ENCODE measurements at places on chromosomes 6 and 20. TPM values are rescaled to one million over a fixed set of nuclear protein-coding genes. Genes with fewer than 3 reads are reported as not detected.

DNA sequence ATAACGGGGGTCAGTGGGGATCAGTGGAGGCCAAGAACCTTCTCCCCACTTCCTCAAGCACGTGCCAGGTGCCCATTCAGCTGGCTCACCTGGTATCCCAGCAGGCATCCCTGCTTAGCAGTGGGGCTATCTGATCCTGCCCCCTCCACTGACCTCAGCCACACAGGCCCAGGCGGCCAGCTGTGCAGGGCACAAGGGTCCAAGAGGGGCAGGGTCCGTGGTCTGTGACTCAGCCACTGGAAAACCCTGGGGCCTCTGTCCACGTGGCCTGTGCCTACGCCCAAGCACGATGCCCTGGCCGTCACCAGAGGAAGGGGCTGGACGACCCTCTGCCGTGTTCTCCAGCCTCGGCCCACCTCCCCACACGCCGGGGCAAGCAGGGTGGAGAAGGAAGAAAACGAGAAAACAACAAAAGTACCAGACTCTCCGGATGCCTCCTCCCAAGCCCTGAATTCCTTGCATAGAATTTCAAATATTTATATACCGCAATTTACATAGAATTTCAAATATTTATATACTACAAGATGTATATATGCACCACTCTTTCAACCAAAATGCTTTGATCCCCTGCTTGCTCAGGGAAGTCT is 12.1 kb downstream of the PXDC1 start:
- no peak for DNase-seq
- H3K4me1 ChIP-seq: peaks cover 9% of the 10 kb centered on the region
- no peak overlapping the region for H3K27ac ChIP-seq
- no peak overlapping the region for H3K4me3 ChIP-seq
- no peaks in the 10 kb centered on the region for H3K36me3 ChIP-seq
- H3K27me3 ChIP-seq: peaks cover 16% of the 10 kb centered on the region

DNA sequence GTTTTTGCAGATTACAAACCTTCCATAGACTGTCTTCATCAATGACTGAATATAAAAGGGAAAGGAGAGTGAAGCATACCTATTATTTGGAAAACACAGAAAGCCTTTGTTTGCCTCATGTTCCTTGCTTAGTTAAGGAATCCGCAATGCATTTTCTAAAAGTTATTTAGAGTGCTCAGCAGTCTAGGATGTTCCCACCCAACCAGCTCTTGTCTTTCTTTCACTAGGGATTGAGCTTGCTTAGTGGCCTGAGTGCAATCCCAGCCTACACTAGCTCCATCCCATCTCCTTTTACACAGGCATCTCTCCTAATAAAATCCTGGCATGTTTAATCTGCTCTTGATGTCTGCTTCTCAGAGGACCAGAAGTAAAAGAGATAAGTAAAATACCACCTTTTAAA is 850.5 kb upstream of the GJE1 start:
- no peaks in the 10 kb centered on the region for H3K36me3 ChIP-seq
- no peaks in the 10 kb centered on the region for H3K4me1 ChIP-seq
- H3K27me3 ChIP-seq: no peaks in the 10 kb centered on the region

- no peaks in the 10 kb centered on the region for H3K27me3 ChIP-seq
- no peak for DNase-seq
- peak overlapping the region; percentile 29 for H3K27ac ChIP-seq
- H3K4me3 ChIP-seq: no peak overlapping the region
- peaks cover 60% of the 10 kb centered on the region for H3K4me1 ChIP-seq
These were observed 302.9 kb downstream of the CLIC5 start for GRCh38 chr6:45712786-45713185.

DNA sequence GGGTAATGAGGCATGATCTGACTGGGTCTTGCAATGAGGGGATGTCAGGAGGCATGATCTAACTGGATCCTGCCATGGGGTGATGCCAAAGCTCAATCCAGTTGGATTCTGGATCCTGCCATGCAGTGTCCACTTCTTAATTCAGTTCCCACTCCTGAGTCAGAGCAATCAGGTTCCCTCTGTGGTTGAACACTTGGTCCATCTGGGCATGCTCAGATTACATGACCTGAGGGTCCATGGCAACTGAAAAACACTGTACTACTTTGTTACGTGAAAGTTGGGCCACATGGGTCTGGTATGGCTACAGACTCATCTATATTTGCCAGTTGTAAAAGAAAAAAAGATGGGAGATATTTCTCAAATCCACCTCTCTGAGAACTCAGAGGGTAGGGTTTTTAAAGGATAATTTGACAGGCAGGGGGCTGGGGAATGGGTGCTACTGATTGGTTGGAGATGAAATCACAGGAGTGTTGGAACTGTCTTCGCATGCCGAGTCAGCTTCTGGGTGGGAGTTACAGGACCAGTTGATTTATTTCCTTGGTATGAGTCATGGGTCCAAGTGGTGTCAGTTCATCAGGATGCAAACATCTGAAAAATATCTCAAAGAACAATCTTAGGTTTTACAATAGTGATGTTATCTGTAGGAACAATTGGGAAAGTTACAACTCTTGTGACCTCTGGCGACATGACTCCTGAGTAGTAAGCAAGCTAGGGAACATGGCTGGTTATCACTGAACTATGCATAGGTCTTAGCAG is 21.6 kb downstream of the C6orf163 start:
- DNase-seq: no peak
- no peak overlapping the region for H3K27ac ChIP-seq
- H3K27me3 ChIP-seq: no peaks in the 10 kb centered on the region
- H3K36me3 ChIP-seq: no peaks in the 10 kb centered on the region
- H3K4me1 ChIP-seq: no peaks in the 10 kb centered on the region

DNA sequence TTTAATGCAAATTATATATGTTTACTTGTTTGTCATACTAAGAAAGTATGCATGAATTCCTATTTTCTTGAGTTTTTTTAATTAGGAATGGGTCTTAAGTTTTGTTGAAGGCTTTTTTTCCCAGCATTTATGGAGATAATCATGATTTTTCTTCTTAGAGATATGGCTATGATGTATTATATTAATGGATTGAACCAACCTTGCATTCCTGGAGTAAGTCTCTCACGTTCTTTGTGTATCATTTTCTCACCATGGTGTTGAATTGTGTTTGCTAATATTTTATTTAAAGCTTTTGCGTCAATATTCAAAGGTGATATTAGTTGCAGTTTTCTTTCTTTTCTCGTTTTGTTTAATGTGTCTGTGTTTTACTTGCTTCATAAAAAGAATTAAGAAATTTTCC is 48.4 kb upstream of the SLC35D3 start:
- H3K27ac ChIP-seq: no peak overlapping the region
- no peak for DNase-seq
- H3K36me3 ChIP-seq: peaks cover 16% of the 10 kb centered on the region

GRCh38 chr6:151292974-151293687 is 53.4 kb downstream of the AKAP12 start:
- no peak overlapping the region for H3K4me3 ChIP-seq
- peaks cover 64% of the 10 kb centered on the region for H3K27me3 ChIP-seq
- no peak for DNase-seq
- H3K4me1 ChIP-seq: peaks cover 18% of the 10 kb centered on the region

DNA sequence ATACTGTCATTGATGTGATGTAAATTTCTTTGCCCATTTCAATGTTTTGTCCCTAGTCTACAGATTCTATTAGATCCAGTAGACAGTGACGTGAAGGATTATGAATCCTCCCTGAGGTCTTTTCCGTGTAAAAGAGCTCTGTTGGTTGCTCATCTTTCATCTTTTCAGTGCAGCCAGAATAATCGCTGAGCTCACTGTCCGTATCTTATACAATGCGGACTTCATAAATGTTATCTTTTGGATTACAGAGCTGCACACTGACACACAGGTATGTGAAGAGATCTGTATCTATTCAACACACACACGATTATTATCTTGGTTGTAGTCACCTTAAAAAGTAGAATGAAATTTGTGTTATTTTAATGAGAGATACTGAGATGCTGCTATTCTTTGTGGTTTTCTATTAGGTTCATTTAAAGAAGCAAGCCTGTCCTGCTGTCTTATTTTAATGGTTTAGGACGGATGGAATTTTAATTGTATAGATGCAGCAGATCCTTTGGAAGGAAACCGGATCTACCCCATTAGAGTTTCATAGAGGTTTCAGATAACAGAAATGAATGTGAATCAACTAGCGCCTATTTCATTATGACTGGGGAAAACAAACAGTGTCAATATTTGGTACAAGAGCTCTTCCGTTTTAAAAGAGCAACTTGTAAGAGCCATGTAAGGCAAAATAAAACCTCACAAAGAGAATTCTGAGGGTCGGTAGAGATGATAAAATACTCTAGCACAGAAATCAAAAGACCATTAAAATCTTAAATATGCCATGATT is 79.4 kb downstream of the BMP6 start:
- no peaks in the 10 kb centered on the region for H3K4me1 ChIP-seq
- H3K27me3 ChIP-seq: peaks cover 4% of the 10 kb centered on the region
- H3K4me3 ChIP-seq: no peak overlapping the region
- H3K36me3 ChIP-seq: no peaks in the 10 kb centered on the region
- H3K27ac ChIP-seq: no peak overlapping the region
- no peak for DNase-seq

- H3K4me3 ChIP-seq: no peak overlapping the region
- no peaks in the 10 kb centered on the region for H3K36me3 ChIP-seq
- DNase-seq: no peak
- peaks cover 5% of the 10 kb centered on the region for H3K27me3 ChIP-seq
These were observed 180.5 kb downstream of the SYNDIG1 start for GRCh38 chr20:24649787-24650490.

- no peak overlapping the region for H3K27ac ChIP-seq
- DNase-seq: no peak
- no peaks in the 10 kb centered on the region for H3K36me3 ChIP-seq
- no peaks in the 10 kb centered on the region for H3K4me1 ChIP-seq
- H3K27me3 ChIP-seq: no peaks in the 10 kb centered on the region
- no peak overlapping the region for H3K4me3 ChIP-seq
These were observed 898.2 kb upstream of the MAP3K7 start for GRCh38 chr6:91485047-91485446.

GRCh38 chr6:113971741-113972140 is 793 bp upstream of the HDAC2 start:
- H3K4me1 ChIP-seq: peaks cover 22% of the 10 kb centered on the region
- H3K36me3 ChIP-seq: peaks cover 4% of the 10 kb centered on the region
- H3K4me3 ChIP-seq: peak overlapping the region; percentile 21
- no peak for DNase-seq
- no peak overlapping the region for H3K27ac ChIP-seq
- H3K27me3 ChIP-seq: peaks cover 10% of the 10 kb centered on the region

GRCh38 chr6:133396233-133396983 is 155.3 kb downstream of the EYA4 start:
- H3K4me1 ChIP-seq: no peaks in the 10 kb centered on the region
- no peak overlapping the region for H3K4me3 ChIP-seq
- no peak for DNase-seq
- H3K27me3 ChIP-seq: no peaks in the 10 kb centered on the region
- H3K36me3 ChIP-seq: no peaks in the 10 kb centered on the region
- H3K27ac ChIP-seq: no peak overlapping the region

GRCh38 chr6:8402546-8402945 is 32.8 kb downstream of the SLC35B3 start:
- H3K4me1 ChIP-seq: no peaks in the 10 kb centered on the region
- no peak overlapping the region for H3K4me3 ChIP-seq
- no peaks in the 10 kb centered on the region for H3K36me3 ChIP-seq
- no peak for DNase-seq

GRCh38 chr20:46709459-46710152 is at the start of gene SLC2A10:
Gene SLC2A10, plus strand, starts transcription at chr20:46709649. Its CDS starts 88 bp downstream, at chr20:46709737.
- no peak for DNase-seq
- H3K36me3 ChIP-seq: peaks cover 6% of the 10 kb centered on the region
- peaks cover 58% of the 10 kb centered on the region for H3K27me3 ChIP-seq
- peak within 1 kb of the TSS; percentile 57 for H3K4me3 ChIP-seq
- no peak within 1 kb of the TSS for H3K27ac ChIP-seq

DNA sequence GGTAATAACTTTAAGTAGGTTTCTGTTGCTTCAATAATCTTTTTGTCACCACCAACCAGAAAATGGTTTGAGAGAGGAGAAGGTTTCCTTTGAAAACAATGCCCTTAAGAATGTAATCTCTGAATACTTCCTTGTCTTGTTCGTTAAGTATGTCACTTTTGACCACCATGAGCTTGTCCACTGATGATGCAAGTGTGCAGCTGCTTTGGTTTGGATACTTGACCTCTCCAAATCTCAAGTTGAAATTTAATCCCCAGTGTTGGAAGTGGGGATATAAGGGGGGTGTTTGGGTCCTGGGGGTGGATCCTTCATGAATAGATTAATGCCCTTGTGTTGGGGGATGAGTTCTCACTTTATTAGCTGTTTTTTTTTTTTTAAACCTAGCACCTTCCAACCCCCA is 985.4 kb downstream of the EPHA7 start:
- no peak overlapping the region for H3K27ac ChIP-seq
- H3K4me1 ChIP-seq: no peaks in the 10 kb centered on the region
- DNase-seq: no peak
- H3K36me3 ChIP-seq: no peaks in the 10 kb centered on the region
- H3K27me3 ChIP-seq: no peaks in the 10 kb centered on the region

DNA sequence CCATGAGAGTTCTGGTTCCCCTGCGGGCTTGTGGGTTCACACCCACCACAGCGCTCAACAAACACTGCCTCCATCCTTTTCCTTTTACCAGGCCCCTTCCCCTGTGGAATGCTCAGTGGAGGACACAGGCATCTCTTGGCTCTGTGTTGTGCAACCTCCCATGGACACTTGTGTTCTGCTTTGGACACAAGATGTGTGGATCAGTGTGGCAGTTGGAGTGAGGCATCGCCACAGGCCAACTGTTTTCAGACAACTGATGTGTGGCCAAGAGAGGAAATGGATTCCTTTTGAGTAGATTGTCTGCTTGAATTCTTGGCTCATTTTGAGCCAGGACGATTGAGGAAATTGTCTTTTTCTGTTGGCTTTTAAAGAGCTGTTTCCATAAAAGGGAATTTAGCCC is 26.8 kb downstream of the CST8 start:
- DNase-seq: no peak
- H3K27ac ChIP-seq: no peak overlapping the region
- H3K36me3 ChIP-seq: no peaks in the 10 kb centered on the region

DNA sequence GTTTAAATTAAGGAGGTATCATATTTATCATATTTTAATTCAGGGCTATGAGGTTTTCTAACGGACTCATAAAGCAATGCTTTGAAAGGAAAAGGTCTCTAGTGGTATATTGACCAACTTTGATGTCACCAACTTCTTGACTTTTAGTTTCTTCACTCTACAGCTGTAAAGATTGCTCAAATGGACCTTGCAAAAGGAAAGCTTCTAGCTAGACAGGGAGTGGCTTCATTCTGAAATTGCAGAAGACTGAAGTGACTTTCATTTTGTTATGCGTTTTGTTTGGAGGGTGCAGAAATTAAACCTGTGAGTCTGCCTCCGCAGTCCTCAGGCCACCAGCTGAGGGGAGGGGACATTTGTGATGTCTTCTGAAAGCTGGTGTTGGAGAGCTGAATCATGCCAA is 95.7 kb downstream of the SLC24A3 start:
- H3K27me3 ChIP-seq: no peaks in the 10 kb centered on the region
- no peaks in the 10 kb centered on the region for H3K36me3 ChIP-seq
- H3K4me3 ChIP-seq: no peak overlapping the region
- H3K4me1 ChIP-seq: no peaks in the 10 kb centered on the region

GRCh38 chr6:169671563-169671962 is 30.3 kb downstream of the WDR27 start:
- peaks cover 4% of the 10 kb centered on the region for H3K36me3 ChIP-seq
- H3K4me1 ChIP-seq: peaks cover 6% of the 10 kb centered on the region
- H3K27ac ChIP-seq: no peak overlapping the region
- no peak overlapping the region for H3K4me3 ChIP-seq

CLIC5 gene
- 2.0 TPM for total RNA-seq

SLC12A5 gene
- total RNA-seq: not detected

RALGAPB gene
- 29.8 TPM for total RNA-seq

RBBP8NL gene
- not detected for total RNA-seq

TCP11 gene
- total RNA-seq: not detected

PNLDC1 gene
- 0.97 TPM for total RNA-seq

Measured in activated CD4-positive, alpha-beta T cell treated with anti-CD3 and anti-CD28 coated beads, Interleukin-2, amount 10 ng/mL, durations not matched to agents 24 days and 14 days (primary cell).